ENCODE measurements at places on chromosomes 1 and 21.

DNA sequence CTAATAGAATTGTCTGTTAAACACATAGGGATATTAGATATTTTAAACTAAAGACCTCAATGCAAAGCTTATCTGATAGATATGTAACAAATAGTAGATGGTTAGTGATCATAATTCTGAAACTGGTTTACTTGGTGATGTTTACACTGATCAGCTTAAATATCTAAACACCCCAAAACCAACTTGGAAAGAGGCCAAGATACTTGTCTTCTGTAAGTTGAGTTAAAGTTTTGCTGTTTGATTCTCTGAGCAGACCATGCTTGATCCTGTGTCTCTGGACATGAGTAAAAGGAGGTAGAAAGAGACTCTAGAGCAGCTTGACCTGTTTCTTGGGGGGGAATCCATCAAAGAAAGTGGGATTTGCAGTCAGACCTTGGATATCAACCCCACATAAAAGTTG is 107.5 kb downstream of the NEK7 start:
- DNase-seq, result no peak

DNA sequence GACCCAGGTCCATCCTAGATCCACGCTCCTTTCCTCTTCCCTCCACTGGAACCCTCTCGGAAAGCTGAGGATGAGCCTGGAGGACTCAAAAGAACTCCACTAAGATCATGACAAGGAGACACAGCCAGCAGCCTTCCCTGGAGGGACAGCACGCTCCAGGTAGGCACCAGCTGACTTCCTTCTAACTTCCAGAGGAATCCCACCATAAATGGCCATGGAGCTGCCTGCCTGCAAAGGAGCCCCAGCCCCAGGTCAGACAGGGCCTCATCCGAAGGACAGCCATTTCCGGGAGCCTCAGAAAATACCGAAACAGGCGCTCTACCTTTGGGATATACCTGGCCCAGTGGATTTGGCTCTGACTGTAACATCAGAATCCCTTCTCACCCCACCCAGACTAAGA is 4.1 kb downstream of the SH3BP5L start:
- DNase-seq, result no peak

DNA sequence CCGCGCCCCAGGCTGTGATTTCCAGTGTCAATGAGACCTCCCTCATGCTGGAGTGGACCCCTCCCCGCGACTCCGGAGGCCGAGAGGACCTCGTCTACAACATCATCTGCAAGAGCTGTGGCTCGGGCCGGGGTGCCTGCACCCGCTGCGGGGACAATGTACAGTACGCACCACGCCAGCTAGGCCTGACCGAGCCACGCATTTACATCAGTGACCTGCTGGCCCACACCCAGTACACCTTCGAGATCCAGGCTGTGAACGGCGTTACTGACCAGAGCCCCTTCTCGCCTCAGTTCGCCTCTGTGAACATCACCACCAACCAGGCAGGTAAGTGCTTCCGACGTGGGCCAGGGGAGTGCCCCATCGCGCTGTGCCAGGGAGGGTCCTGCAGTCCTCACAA is 107.8 kb downstream of the LACTBL1 start:
- no peak for DNase-seq

DNA sequence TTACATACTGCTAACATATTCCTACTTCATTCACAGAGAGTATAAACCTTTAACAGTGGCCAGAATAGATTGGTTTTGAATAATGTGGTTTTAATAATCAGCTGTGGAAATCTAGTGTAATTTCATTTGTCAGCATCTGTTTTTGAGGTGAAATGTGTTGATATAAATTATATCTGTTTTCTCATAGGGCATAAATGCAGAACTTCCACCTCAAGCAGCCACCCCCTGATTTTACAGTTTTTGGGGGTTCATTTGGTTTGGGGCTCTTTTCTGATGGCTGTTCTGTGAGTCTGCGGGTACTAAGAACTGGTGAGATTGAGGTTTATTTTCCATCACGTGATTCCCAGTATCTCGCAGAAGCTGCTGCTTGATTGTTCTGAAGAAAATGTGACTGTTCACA is 23.2 kb downstream of the EDARADD start:
- no peak for DNase-seq

- DNase-seq, result no peak
Observed at GRCh38 chr1:47983691-47984090, 13.5 kb downstream of the TRABD2B start.

DNA sequence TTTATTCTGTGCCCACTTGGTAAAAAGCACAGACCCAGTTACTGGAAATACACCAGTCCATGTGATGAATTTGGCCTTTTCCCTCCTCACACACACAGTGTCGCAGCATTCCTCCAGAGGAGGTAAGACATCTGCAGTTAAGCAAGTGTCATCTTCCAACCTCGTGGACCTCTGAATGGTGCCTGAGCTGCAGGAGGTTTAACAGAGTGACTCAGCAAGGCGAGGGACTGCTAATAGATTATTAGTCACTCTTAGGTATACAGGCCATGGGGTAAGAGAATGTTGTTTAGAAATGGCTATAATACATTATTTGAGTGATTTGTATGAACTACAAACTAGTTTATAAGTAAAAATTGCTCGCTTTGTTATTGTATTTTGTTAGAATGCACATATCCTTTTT is 8.6 kb upstream of the LRRC8B start:
- DNase-seq, result no peak

- no peak for DNase-seq
Observed at GRCh38 chr1:61606448-61607312, 118.3 kb downstream of the TM2D1 start.

DNA sequence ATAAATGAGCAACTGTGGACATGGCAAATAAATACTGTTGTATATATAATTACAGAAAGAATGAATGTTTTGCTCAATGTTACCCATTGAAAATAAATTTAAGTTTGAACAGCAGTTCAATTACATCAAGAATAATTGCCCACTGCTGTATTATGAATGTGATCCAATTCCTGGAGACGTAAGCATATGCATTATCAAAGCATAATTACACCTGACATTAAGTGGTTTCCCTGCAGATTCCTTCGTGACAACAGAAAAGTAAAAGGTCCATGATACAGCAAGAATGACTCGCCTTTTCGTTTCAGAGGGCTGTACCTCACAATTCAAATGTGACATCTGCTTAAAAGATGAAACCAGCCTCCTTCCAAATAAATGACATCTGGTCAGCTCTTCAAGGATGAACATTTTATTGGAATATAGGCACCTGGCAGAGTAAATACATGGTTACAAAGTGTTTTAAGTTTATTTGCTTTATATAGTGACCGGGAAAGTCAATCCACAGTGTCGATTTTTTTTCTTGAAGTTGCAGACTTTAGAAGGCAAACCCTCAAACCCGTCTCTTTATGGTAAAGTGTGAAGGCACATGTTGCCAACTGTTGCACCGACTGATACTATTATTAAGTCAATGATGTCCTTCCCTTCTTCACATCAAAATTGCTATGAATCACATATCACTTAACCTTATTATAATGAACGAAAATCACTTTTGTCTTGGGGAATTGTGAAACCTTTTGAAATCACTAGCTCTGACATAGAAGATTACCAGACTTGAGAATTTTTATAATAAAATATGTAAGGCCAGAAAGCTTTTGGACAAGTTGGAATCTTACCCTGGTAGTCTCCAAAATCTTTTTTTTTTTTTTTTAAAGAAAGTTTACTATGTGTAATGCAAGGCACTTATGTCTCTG is 36.2 kb upstream of the EDEM3 start:
- no peak for DNase-seq

- DNase-seq, result no peak
Observed at GRCh38 chr1:39760074-39761008, 10.8 kb downstream of the OXCT2 start.

- DNase-seq, result no peak
Observed at GRCh38 chr1:175822580-175822979, 79.2 kb upstream of the TNR start.

GRCh38 chr1:112146201-112146715 is 156.8 kb upstream of the KCND3 start:
- no peak for DNase-seq

- no peak for DNase-seq
Observed at GRCh38 chr1:212982430-212983152, 32.2 kb downstream of the VASH2 start.

- peak; percentile 29 for DNase-seq
Observed at GRCh38 chr1:190320952-190321351, 156.7 kb downstream of the BRINP3 start.

- DNase-seq, result no peak
Observed at GRCh38 chr1:226001963-226002666, 3.0 kb upstream of the SDE2 start.

DNA sequence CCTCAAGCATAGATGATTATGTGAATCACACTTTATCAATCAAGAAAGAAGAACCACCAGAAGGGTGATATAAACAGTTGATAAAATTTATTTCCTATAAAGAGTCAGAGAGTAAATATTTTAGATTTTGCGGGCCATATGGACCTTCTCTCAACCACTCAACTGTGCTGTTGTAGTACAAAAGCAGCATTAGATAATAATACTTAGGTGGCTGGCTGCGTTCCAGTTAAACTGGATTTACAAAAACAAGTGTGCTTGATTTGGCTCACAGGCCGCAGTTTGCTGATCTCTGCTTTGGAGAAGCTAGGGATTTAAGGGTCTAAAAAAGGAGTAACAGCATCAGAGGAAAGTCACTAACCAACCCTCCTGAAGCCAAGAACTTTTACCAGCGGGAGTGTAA is 1406.0 kb downstream of the KCNT2 start:
- DNase-seq, result peak; percentile 16

- DNase-seq, result no peak
Observed at GRCh38 chr1:17764591-17764990, 9.5 kb downstream of the ACTL8 start.

DNA sequence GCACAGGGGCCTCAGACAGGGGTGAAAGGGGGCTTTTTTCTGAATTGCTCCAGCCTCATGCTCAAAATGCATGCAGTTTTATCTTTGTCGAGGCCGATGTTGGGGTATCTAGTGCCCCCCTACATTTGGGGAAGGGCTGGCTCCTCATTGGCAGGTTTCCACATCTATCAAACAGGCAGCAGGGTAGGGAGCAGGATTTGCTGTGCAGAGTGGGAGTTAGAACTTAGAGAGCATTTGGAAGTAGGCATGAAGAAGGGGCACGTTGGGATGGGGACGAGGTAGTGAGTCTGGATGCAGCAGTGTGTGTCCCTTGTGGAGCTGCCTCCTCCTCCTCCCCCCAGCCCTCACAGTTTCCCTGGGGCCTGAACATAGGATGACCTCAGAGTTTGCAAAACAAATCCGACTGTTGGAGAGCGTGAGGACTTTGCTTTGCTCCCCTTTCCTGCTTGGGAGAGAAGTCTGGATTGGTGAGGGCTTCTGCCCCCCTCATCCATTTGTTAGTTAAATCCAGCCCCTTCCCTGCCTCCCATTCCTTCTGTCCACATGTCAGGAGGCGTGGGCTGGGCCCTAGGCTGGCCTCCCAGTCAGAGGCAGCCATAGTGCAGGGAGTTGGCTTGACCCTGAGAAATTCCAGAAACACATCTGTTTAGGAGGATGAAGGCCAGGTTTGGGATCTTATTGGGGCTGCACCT is 36.9 kb upstream of the GPR37L1 start:
- no peak for DNase-seq

- no peak for DNase-seq
Observed at GRCh38 chr1:118264343-118264742, 79.3 kb upstream of the SPAG17 start.

- DNase-seq, result no peak
Observed at GRCh38 chr1:84756001-84756400, 65.7 kb upstream of the SSX2IP start.

DNA sequence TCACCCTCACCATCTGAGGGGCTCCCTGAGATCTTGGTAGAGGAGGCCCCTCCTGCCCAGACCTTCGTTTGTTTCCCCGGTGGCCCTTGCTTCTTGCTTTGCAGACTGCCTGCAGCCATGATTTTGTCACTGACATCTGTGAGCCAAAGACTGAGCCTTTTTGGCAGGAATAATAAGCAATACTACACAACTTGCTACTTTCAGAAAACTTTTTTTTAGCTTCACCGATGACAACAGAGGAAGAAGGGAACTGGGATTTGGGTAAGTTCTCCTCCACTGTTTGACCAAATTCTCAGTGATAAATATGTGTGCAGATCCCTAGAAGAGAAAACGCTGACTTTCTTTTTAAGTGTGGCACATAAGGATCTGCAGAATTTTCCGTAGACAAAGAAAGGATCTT is 11.7 kb upstream of the CD101 start:
- no peak for DNase-seq

GRCh38 chr1:43448955-43449707 is 4.6 kb downstream of the HYI start:
- DNase-seq, result no peak

DNA sequence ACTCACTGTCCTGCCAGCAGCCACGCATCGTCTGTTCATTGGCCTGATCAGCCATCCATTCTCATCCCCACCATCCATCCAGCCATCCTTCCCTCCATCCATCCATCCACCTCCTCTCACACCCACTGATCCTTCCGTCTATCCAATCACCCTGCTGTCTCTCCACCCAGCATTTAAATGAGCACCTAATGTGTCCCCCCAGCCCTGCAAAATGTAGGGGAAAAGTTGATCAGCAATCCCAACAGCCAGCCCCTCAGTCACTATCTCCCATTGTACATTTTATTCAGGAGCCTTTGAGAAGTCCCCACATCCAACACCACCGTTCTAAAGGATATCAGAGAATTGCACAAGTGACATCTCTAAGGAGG is 11.1 kb upstream of the DDOST start:
- no peak for DNase-seq

DNA sequence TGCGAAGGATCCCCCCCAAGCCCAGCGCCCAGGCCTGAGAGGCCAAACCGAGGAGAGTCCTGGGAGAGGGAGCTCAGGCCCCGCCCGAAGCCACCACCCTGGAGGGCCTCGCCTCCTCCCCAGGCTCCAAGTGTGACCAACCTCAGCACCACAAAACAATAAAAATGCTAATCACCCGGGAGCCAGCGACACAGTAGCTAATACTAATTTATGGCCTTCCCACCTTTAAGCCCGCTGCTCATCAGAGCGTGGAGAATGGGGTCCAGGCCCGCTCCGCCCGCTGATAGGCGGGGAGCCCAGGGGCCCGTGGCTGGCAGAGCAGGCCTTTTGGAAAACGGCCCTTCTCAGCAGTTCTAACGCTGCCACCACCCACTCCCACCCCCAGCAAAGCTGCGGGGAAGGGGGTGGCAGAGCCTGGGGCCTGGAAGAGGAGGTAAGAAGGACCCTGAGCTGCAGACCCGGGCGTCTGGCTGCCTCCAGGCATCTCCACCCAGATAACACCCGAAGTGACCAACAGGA is 20.4 kb upstream of the TAS1R2 start:
- DNase-seq, result no peak

- no peak for DNase-seq
Observed at GRCh38 chr1:97792655-97793054, 128.2 kb downstream of the DPYD start.
